ENCODE measurements at places on chromosomes 4 and X.

DNA sequence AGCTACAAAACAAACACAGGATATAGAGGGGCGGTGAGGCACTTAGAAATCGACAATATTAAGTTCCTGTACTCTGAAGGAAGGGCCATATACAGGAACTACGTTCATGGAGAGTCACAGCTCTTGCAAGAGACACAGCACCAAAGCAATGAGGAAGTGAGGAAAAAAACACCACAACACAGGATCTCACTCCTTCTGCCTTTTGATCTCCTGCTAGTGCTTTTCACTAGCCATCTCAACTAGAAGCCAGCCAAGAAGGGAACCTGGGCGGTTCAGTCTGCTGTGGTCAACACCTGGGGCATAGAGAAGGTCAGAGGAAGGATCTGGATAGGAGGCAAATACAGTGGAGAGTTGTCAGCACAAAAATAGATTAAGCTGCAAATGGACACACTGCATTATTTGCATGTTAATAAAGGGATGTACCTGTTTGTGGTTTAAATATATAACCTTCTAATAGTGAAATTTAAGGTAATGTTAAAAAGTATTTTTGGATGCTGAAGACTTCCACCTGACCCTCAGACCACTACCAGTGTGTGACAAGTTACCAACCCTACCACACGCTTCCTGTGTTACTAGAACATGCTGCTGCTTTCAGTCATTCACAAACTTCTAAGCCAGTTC lies 104.6 kb downstream of the DTHD1 start:
- peak; percentile 14 for DNase-seq

DNA sequence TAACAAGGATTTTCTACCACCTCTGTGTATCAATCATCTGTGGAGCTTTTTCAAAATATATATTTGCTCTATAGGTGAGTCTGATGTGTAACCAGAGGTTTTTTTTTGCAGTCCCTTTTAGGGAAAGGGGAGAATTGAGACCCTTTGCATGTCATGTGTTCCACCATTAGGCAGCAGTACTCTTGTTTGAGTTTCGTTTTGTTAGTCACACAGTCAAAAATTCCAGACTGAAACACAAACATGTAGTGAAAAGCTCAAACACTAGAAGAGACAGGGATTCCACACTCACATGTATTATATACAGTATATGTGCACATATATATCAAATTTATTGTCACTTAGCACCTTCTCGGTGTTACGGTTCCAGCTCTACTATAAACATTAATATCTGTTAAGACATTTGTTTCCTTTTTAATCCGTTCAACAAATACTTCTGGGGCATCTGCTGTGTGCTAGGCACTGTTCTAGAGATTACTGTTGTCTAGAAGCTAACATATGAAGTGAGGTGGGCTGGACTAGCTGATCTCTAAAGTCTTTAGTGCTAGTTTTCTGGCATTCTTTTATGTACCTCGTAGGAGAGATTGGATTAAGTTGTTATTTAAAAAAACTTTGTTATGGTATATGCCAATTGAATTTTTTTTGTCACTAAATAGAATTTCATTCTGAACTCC lies 5.5 kb downstream of the USP9X start:
- DNase-seq: no peak

DNA sequence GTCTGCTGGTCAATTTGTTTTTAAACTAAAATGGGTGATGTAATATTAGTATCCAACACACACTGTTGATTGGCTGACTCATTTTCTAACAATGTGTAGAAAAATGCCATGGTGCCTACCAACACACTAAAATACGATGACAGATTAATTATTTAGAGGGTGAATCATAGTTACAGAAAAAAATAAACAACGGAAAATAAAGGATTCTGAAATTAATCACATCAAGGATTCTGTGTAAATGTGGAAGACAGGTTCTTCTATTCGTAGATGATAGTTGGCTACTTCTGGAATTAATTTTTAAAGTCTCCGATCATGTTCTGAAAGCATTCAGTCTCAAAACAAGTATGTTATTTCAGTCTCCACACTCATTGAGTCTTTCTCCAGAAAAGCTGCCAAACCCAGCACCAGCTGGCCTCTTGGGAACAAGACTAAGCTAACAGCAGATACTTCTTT lies 8.2 kb upstream of the IQCM start:
- DNase-seq: peak; percentile 76

GRCh38 chrX:126237524-126237923 lies 71.4 kb upstream of the DCAF12L2 start:
- DNase-seq: no peak

DNA sequence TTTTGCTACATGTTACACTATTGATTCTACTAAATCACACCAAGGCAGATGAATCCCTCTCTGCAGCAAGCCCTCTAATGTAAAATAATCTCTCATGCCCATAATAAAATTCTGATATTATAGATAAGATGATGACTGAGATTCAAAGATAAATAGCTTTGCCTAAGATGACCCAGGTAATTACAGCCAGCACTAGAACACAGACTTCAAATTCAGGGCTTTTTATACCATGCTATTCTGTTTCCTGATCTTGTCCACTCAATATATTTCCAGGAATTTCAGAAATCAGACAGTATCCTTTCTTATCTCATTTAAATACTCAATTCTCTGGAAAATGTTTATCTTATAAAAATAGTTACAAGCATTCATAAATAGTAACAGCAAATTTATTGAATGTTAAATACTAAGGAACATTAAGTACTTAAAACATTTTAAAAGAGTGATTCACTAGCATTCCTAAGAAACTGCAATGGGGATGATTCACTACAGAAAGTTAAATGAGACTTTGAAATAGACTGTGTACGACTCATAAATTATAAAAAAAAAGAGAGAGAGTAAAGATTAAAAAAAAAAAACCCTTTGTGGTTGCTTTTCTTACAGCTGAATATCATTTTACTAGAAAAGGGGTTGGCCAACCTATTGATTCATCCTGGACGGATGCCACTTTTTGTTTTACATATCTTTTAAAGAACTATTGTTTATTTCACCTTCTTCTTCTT lies 45.8 kb upstream of the IL21 start:
- DNase-seq: peak; percentile 95

- DNase-seq: peak; percentile 34
Measured at GRCh38 chr4:67327245-67328017, 217.9 kb downstream of the CENPC start.

- no peak for DNase-seq
Measured at GRCh38 chrX:23855569-23855968, 52.2 kb downstream of the APOO start.

- DNase-seq: peak; percentile 24
Measured at GRCh38 chrX:71871367-71871766, 39.3 kb upstream of the NHSL2 start.

- no peak for DNase-seq
Measured at GRCh38 chr4:38268837-38269236, 308.6 kb downstream of the PTTG2 start.

DNA sequence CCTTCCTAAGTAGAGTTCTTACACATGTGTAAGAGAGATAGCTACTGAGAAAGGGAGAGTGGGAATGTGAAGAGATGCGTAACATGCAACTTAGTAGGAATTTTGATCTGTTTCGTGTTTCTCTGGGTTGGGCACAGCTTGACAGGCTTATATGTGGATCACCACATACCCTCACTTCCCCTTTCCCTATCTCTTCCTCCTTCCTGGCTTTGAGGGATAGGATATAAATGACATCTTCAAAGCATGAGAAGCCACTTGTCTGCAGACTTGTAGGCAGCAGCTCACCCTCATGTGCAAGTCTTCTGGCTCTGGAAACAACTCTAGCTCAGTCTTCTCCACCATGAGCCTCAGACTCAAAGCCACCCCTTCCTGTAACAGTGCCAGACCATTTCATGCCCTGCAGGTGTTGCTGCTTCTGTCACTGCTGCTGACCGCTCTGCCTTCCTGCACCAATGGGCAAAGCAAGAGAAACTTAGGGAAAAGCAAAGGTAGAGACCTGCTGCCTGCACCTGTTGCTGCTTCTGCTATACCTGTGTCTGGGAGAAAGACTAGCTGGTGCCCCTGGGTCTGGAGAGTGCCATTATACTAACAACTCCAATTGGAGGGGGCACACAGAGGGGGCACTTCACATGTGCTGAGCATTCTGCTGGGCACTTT lies 5.4 kb upstream of the PF4V1 start:
- DNase-seq: no peak

- DNase-seq: no peak
Measured at GRCh38 chr4:174152717-174153466, 130.6 kb downstream of the FBXO8 start.

DNA sequence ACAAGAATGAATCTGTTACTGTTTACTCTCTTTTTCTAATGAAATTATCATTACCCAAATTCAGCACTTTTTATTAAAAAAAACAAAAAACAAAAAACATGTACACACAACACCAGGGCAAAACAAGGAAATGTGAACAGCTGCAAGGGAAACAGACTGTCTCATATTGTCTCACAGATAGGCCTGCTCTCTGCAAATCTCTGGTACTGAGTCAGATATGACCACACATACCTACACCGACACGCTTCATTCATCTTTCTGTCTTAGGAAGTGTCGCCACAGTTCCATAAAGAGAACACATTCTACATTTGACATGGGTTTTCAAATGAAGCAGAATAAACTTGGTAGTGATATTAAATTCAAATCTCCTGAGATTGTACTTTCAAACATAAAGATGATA lies 92.2 kb upstream of the GPR34 start:
- no peak for DNase-seq

- DNase-seq: peak; percentile 44
Measured at GRCh38 chr4:6360385-6360784, 90.7 kb downstream of the WFS1 start.

GRCh38 chr4:38601244-38601915 lies 62.6 kb upstream of the KLF3 start:
- DNase-seq: peak; percentile 62

GRCh38 chrX:133495464-133496391 lies 80.4 kb upstream of the GPC4 start:
- no peak for DNase-seq

GRCh38 chr4:82201805-82202641 lies 171.8 kb downstream of the HNRNPD start:
- peak; percentile 18 for DNase-seq

DNA sequence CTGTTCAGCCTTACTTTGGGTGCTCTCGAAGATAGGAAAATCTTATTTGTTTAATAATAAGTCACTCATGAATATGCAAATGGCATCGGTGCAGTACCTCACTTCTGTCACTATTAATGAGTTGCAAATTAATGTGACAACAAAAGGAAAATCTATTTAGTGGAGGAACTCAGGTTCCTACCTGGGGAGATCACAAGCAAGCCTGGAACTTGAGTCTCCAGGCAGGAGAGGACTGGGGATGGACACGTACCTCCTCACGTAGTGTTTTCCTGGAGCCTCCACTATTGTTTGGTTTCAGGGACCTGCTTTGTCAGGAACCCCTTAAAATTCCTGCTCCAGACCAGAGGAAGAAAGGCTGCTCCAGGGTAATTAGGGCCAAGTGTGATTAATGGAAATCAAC lies 82.1 kb downstream of the BCOR start:
- no peak for DNase-seq

DNA sequence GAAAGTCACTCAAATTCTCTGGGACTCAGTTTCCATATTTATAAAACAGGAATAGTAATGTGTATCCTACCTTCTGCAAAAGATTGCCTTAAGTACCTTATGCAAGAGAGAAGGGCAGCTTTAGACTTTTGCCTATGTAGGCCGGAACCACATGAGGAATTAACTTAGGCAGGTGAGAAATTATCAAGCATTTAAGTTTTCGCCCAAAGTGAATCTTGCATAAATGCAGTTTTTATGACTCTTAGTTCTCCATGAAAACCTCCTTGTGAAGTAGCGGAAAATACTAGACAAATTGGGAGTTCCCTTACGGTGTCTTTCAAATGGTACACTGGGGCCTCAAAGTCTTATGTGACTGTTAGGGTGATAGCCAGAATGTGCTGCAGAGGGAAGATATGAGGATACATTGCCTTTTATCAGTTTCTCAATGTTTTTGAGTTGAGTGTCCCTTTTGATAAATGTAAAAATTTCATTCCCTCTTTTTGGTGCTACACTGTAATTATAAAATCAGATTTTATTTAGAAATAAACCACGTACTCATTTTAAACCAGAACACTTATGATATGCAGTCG lies 2.6 kb downstream of the SH2D1A start:
- DNase-seq: no peak
